ENCODE measurements at places on chromosomes 1 and 21. TPM values are rescaled to one million over a fixed set of nuclear protein-coding genes. Genes with fewer than 3 reads are reported as not detected.

DNA sequence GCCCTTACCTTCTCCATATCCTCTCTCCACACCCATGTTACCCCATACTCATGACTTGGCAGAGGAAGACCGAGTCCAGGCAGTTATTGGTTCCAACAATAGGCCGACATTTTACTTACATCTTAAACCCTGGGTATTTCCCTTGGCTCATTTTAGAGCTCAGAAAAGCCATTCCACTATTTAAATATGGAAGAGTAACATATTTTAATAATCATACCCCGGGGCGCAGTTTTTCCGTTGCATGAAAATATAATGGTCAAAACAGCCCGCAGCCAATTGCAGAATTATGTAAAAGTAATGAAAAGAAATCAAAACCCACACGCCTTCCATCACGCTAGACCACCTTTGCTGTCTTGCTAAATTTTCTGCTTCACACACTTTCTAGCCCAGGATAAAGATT lies 48.5 kb downstream of the KAZN start:
- no peak for DNase-seq

The RGS8 gene
- not detected for total RNA-seq

DNA sequence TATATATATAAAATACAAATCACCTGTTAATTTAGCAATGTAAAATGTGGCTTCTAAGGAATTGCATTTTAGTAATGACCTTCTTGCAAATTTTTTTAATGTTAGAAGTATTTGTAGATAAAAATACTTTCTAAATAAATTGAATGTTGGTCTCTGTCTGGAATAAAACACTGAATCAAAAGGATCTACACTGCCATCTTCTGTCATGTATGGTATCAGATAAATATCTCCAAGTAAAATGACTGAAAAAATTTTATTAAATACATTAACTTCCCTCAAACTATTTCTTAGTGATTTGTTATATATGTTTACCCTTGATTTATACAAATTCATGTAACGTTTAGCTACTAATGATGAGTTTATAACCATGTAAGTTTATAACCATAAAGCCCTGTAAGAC lies 2029.3 kb downstream of the MRPL39 start:
- DNase-seq, result no peak

The NUDT4B gene
- total RNA-seq, result not detected

DNA sequence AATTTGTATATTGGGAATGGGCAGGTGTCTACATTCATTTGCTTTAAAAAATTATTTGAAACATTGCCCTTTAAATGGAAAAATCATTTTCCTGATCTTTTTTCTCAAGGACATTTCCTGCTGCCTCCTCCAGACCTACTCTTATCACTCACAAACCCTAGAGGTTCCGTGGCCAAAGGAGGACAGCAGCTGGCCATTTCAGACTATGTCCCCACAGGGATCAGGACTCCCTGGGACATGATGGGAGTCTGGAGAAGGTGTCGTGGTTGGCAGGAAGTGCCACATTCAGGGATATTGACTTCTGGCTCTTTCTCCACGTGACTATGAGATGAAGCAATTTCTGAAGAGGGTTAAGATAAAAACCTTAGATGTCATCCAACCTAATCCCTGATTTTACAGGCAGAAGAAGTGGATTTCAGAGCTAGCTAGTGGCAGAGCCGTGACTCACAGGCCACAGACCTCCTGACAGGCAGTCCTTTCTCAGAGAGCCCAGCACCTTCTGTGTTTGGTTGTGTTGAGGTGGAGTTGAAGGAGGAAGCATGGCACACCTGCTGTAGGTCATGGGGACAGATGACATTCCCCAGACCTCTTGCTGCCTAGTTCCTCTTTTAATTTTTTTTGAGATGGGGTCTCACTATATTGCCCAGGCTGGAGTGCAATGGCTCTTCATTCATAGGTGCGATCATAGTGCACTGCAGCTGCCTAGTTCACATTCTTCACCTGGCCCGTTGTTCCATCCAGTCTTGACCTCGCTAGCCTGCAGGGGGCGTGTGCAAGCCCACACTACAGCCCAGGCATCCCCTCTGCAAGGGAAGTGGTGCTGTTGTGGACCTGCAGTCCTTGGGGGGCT lies 25.5 kb upstream of the IL10 start:
- no peak for DNase-seq

DNA sequence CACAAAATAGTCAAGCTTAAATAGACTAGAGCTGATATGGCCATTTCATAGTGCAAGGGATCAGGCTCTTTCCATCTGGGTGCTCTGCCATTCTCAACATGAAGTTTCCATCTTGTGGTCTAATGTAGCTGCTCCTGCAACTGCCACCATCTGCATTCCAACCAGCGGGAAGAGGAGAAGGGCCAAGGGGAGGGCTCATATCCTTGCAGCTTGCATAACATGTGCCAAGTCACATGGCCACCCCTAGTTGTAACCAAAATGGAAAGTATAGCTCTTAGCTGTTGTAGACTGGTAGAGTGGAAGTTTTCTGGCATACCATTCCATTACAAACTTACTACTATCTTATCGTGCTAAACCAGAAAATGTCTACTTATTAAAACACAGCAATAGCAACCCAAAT lies 38.9 kb upstream of the IVNS1ABP start:
- DNase-seq, result no peak

- no peak for DNase-seq
Observed at GRCh38 chr1:58392083-58392482, 154.4 kb downstream of the OMA1 start.

Measured in left ventricle myocardium superior (tissue), 1 donor.